ENCODE measurements at places on chromosomes 5 and 9.

DNA sequence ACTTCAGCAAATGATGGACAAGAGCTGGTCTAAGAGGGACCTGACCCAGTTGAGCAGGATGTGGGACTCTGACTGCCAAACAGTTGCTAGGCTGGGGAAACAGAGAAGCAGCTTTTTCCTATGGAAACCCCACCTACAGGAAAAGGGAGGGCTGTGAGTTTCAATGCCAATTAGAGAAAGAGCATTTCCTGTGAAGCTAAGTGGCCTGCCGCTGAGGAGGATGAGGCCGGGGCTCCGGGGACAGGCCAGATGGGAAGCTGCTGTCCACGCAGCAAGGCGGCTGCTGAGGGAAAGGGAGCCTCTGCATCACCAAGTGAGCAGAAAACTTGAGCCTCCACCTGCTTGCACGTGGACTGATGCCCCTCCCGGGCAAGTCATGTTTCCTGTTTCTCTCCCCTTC is at the start of gene PCDH12:
Gene PCDH12 (minus strand): TSS at position 90 of the 400 bp plus-strand sequence. CDS start 351 bp downstream, outside the sequence.
- DNase-seq: no peak

GRCh38 chr5:163790497-163790896 is 285.1 kb downstream of the MAT2B start:
- no peak for DNase-seq

DNA sequence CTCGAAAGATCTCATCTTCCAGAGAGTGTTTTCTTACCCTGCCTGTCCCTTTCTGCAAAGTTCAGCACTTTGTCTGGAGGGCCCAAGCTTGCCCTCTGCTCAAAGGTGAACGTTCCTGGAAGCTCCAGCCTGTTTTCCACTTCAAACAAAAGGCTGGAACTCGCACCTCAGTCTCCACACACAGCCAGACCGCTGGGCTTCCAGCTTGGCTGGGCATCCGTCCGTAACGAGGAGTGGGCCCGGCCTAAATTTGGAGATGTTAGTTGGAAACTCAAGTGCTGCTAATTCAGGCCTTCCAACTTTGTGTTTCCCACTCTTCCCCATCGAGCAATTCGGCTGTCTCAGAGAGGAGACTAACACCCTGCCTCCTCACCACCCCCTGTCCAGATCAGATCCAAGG is 35.1 kb downstream of the FGF18 start:
- DNase-seq: no peak

DNA sequence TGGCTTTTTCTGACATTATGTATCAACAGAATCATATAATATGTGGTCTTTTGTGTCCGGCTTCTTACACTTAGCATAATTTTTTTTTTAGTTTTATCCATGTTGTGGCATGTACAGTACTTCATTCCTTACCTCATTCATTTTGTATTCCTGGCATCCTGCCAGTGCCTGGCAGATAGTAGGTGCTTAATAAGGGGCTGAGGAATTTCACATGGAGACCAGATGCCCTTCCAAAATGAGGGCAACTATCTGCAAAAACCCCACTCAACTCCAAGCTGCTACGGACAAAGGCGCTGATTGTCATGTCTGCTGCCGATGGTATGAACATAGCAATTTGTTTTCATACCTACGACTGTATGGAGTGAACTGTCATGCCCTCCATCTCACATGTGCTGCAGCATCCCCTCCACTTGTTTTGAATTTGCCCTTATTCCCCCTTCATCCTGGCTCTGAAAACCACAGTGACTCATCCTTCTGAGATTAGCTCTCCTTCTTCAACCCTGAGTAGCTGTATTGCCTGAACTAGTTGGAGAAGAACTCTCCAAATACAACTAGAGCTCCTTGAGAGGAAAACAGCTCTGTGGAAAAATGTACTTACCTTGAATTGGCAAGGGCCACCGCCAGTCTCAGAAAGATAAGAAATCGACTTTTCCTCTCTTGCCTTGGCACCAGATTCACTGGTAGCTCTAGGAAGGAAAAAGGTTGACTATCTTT is 41.3 kb upstream of the FOXE1 start:
- no peak for DNase-seq

DNA sequence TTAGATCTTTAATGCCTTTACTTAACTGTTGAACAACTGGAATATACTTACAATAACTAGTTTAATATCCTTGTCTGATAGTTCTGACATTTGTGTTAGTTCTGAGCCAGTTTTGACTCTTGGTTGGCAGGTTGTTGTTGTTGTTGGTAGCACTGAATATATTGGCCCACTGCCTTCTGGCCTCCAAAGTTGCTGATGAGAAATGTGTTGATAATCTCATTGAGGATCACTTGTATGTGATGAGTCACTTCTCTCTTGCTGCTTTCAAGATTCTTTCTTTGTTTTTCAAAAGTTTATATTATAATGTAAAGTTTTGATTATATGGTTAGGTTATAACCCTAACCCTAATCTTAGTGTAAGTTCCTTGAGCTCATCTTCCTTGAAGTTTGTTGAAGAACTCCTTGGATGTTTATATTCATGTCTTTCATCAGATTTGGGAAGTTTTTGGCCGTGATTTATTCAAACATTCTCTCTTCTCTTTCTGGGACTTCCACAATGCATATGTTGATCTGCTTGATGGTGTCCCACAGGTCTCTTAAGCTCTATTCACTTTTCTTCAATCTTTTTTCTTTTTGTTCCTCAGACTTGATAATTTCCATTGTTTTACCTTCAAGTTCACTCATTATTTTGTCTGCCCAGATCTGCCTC is 149.7 kb downstream of the FGF18 start:
- DNase-seq: no peak

GRCh38 chr9:74117731-74118130 is 379.4 kb upstream of the RORB start:
- DNase-seq: no peak

GRCh38 chr9:93574091-93574899 is 2.1 kb upstream of the PHF2 start:
- DNase-seq: no peak

DNA sequence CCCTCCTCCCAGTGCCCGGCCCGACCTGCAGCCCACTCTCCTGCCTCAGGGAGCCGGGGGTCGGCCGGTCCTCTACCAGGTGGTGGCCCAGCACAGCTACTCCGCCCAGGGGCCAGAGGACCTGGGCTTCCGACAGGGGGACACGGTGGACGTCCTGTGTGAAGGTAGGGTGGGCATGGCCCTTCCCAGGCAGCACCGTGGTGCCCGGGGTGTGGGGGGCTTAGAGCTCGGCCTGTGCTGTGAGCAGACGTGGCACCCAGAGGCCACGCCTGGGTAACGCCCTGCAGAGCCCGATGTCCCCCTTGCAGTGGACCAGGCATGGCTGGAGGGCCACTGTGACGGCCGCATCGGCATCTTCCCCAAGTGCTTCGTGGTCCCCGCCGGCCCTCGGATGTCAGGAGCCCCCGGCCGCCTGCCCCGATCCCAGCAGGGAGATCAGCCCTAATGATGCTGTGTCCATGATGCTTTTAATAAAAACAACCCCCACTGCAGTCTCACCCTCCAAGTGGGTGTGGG is 7.2 kb downstream of the ENTPD8 start:
- no peak for DNase-seq

DNA sequence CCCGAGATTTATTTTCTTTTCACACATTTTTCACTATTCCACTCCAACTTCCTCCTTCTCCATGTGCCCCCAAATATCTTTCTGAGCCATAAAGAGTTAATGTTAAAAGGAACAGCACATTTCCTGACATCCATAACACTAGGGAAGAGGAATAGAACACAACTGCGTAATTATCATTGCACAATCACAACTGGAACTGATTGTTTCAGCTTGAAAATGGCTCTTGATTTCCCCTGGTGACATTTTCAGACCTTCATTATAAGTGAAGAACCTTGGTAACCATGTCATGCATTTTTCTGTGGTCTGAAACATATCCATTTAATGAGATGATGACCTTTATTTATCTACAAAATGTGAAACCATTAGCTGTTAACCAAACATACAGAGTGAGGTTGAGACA is 82.4 kb downstream of the PCSK1 start:
- no peak for DNase-seq

GRCh38 chr9:128091571-128091970 is 23.5 kb downstream of the SLC25A25 start:
- no peak for DNase-seq

GRCh38 chr5:33810491-33811120 is 81.2 kb downstream of the ADAMTS12 start:
- no peak for DNase-seq

DNA sequence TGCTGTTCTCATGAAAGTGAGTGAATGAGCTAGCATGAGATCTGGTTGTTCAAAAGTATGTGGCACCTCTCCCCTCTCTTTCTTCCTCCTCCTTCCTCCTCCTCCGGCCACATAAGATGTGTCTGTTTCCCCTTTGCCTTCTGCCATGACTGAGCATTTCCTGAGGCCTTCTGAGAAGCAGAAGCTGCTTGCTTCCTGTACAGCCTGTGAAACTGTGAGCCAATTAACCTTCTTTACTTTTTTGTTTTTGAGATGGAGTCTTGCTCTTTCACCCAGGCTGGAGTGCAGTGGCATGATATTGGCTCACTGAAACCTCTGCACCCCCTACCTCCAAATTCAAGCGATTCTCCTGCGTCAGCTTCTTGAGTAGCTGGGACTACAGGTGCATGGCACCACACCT is 6.1 kb downstream of the S100Z start:
- DNase-seq: no peak

DNA sequence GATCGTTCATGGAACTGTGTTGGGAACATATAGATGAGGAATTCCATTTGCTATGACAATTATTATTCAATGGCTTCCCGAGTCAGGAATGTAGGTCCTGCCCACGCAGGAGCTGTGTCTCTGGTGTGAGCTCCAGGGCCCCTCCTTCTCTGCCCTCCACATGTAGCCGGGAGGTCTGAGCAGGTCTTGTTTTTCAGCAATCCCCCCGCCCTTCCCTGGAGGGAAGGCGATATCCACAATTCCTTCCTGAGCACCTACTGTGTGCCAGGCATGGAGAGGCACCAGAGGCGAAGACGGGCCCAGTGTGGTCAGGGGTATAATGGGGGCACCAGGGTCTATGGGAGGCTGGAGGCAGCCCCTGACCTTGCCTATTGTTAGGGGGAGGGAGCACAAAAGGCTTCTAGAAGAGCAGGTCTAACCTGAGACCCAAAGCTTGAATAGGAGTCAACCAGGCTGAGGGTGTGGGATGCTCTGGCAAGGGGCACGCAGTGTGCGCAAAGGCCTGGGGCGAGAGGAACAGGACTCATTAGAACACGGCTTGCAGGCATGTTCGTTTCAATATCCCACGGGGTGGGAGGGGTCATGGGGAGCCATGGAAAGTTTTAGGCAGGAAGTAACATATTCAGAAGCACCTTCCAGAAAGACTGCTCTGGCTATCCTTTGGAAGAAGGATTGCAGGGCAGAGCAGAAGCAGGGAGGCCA is 154.9 kb downstream of the C9orf50 start:
- no peak for DNase-seq

DNA sequence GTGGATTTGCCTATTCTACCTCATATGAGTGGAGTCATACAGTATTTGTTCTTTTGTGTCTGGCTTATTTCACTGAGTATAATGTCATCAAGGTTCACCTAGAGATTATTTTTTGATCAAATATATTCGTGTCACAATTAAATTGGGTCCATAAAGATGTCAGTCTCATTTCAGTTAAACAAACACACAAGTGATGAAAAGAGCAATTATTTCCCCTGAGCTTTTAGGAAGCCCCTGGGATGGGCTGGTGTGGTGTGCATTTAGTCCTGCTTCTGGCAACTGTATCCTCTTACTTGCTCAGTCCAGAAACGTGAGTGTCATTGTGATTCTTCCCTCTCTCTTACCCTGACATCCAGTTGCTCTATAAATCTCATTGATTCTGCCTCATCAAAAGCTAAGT is 52.8 kb upstream of the CARTPT start:
- no peak for DNase-seq

DNA sequence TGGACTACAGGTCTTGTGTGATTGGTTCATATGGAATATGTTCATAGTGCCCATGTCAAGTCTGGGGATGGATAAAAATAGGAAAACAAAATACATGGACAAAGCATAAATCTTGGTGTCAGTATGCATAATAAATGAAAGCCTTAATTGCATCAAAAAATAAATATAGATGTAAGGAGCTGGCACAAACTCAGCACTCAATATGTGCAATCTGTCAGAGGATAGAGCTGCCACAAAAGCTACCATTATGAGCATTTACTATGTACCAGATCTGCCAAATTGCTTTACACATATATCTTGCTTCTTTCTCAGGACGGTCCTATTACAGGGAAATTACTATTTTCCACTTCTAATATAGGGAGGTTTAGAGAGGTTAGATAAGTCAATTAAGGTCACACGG is 18.2 kb upstream of the TMED7 start:
- DNase-seq: no peak

DNA sequence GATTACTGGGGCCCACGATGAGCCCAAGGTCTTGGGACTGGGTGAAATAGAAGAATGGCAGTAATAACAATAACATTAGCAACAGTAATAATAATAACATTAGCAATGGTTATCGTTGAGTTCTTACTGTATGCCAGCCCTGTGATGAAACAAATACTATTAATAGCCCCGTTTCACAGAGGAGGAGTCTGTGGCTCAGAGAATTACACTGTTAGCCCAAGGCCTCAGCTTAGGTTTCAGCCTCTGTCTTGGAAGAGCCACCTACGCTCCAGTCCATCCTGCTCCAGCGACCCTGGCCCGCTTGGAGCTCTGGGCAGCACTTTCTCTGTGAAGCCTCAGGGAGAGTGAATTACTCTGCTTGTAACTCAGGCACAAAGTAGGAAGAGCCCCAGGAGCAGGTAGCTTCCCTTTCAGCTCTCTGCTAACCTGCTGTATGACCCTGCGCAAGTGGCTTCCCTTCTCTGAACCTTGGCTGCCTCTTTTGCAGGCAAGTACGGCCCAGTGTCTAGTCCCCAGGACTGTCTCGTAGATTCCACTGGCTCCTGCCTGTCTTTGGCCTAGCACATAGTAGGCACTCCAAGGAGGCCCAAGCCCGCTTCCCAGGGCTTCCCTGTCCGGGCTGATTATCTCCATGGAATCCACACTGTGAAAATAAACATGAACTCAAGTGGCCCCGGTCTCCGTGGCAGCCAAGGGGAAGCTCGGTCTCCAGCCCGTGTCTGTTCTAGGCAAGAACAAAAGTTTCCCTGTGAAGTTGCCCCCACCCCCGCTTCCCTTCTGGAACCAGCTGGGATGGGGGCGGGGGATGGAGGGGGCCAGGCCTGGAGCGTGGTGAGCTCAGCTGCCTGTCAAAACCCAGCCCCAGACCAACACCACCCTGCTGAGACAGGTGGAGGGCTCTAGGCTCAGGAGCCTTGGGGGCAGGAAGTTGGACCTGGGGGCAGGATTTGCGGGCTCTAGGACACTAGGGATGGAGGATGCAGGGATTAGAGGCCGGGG is 26.2 kb upstream of the LMX1B start:
- DNase-seq: no peak

DNA sequence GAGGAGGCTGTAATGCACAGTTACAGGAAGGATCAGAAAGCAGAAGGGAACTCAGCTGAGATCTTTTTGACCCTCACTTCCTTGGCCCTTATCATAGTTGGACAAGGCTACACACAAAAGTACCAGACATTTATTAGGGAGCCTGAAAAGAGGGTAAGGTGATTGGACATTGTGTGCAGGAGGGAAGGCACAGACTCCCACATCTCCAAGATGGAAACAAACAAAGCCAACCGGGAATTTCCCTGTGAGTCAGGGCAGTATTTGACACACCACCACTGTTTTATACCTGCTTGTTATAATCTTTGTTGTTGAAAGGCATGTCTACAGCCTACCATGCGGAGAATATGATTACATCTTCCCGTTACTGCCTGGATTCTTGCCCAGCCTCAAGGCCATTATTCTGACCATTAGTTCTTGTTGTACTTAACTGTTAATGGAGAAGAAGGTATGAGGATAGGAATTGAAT is 3.0 kb upstream of the CCNG1 start:
- DNase-seq: no peak
